PC-9 (cell line): ENCODE measurements at places on chromosomes 13 and 19. TPM values are rescaled to one million over a fixed set of nuclear protein-coding genes. Genes with fewer than 3 reads are reported as not detected.
A peak's percentile ranks its signal among the peaks of the same experiment; 100 is the strongest.

- DNase-seq, result no peak
These were observed 21.7 kb downstream of the ZNF536 start for GRCh38 chr19:30393729-30394480.

DNA sequence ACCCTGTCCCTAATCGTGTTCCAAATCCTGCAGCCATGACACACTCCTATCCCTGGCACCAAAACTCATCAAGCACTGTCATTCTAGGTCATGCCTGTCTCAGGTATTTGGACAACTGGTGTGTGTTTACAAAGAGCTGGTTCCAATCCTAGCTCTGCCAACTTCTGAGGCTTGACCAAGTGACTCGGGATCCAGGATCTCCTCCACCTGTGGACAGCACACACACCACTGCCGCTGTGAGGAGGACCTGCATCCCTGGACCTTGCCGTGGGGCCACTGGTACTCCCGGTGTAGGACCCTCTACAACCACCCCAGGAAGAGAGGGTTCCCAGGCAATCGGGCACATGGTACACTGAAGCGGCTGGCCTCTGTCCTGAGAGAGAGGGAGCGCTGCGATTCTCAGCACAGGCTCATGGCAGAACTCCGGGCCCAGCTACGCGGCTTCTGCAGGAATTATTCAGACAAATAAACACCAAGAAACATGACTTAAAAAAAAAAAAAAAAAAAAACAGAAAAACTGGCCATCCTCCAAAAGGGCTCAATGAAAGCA is 20.4 kb downstream of the MLLT1 start:
- DNase-seq, result no peak

DNA sequence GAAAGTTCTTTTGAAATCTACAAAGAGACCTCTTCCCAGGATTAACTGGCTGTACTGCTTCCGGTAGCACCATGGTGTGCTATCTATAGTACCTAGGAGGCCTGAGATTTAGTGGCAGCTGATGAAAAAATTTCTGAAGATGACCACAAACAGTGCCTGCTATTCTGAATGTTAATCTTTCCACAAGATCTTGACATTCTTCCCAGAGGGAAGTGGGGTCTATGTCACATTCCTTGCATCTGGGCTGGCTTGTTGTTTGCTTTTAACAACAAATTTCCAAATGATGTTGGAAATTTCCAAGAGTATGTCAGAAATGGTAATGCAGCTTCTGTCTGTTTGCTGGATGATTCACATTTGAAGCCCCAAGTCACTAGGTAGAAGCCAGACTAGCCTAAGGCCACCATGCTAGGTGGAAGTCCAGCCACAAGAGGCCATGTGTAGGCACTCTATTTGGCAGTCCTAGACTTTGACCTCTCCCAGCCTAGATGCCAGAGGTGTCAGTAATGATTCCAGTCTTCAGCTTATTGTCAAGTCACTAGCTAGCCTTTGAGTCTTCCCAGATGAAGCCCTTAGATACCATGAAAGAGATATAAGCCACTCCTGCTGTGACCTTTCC is 22.1 kb downstream of the SPART start:
- DNase-seq, result no peak

DNA sequence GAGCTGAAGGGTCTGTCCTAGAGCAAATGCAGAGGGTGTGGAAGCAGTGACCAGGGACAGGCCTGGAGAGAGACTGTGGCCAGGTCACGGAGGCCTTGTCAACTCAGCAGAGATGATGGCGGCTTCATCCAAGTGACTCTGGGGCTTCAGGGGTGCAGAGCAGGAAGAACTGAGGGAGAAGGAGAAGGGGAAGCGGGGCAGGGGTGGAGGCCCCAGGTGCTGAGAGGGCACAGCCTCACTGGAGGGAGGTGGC is 299.1 kb downstream of the ZNF536 start:
- no peak for DNase-seq

GRCh38 chr13:110590577-110590976 is 24.8 kb upstream of the NAXD start:
- peak; percentile 93 for DNase-seq

- DNase-seq, result no peak
These were observed 802.5 kb downstream of the EFNB2 start for GRCh38 chr13:105732806-105733529.

The TPTE2 gene
- total RNA-seq, result not detected in 2 replicates

DNA sequence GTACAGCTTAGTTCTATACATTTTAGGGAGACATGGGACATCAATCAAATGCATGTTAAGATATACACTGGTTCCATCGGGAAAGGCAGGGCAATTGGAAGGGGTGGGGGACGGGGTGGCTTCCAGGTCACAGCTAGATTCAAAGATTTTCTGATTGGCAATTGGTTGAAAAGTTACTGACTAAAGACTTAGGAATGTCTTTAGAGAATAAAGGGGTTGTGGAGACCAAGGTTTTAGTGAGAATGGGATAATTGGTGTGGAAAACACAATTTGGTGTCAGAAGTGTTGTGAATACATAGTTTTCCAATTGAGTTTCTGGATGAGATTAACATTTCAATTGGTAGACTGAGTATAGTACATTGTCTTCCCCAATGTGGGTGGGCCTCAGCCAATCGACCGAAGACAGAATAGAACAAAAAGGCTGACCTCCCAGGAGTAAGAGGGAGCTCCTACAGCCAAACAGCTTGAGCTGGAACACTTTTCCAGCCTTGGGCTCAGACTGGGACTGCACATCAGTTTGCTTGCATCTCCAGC is 988 bp upstream of the CCDC169 start:
- DNase-seq, result no peak

DNA sequence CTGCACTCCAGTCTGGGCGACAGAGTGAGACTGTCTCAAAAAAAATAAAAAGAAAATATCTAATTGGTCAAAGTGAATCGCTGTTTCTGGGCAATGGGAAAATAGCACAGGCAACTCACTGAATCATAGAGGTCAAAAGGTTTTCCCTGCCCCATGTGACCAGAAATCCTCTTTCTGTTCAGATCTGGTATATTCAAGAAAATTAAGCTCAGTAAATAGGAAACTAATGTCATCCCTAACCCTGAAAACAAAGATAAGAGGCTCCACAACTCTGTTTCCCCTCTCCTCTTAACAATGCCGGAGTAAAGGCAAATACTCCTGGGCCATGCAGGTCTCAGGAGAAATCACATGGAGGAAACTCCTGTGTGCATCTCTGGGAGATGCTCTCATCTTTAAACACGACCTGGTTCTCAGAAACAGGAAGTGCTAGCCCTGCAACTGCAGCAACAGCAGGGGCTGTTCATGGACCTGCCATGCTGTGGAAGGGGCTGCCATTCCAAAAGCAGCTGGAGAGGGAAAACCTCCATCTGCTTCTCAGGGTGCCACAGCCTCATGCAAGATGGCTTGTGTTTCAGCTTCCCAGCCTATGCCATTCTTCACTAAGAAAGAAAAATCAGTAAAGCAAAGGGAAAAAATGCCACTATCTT is 47.5 kb upstream of the SLC7A9 start:
- DNase-seq, result no peak

The PRRG2 gene
- total RNA-seq, result 16.2 TPM in 2 replicates

DNA sequence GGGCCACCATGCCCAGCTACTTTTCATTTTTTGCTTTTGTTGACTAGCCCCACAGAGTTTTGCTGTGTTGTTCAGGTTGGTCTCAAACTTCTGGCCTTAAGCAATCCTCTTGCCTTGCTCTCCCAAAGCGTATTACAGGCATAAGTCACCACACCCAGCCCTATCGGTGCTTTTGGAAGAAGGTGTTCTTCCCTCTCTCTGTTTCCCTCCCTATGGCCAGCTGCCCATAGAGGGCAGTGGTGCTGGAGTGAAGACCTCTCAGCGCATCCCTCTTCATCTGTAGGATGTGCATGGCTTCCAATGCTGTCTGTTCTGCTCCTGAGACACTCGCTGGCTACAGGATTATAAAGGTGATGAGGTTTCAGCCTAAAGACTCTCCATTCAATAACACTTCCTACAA is 1.3 kb upstream of the CD22 start:
- DNase-seq, result no peak

DNA sequence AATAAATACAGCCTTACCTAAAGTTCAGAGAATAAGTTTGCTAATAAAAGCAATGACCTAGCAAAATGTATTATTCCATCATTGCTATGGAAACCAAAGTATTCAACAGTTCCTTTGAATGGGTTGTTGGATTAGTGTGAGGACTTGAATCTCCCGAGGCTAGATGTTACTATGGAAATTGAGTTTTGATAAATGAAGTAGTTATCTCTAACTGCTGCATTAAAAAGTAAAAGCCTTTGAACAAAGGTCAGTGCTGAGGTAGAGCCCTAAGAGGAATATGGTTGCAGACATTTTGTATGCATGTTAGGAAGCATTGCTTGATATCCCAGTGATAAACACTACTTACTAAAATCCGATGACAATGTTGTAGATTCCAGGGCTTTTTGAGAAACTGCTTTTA is 6.2 kb downstream of the KLF5 start:
- peak; percentile 62 for DNase-seq

GRCh38 chr19:43504426-43505185 is at the start of gene PHLDB3:
TSS of gene PHLDB3 (minus strand) at chr19:43504746. CDS start at chr19:43504118, 628 bp downstream.
- DNase-seq, result peak; percentile 50

DNA sequence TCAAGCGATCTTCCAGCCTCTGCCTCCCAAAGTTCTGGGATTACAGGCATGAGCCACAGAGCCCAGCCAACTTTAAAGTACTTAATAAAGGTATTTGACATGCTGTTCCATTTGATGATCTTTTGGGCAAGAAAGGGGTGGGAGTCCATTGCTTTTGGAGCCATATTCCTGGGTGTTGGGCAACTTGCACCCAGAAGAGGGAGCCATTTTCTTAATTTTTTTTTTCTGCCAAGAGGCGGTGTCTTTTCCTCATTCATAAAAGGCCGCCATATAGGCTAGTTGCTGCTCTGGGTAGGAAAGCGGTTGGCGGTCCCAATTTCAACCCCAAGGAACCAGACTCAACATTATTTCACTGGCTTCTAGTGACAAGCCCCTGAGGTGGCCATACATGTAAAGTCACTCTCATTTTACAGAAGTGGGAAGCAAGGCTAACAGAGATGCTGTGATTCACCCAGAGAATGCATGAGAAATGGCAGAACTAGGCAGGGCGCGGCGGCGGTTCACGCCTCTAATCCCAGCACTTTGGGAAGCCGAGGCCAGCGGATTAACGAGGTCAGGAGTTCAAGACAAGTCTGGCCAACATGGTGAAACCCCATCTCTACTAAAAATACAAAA is 139.6 kb downstream of the CACNA1A start:
- DNase-seq, result peak; percentile 16

DNA sequence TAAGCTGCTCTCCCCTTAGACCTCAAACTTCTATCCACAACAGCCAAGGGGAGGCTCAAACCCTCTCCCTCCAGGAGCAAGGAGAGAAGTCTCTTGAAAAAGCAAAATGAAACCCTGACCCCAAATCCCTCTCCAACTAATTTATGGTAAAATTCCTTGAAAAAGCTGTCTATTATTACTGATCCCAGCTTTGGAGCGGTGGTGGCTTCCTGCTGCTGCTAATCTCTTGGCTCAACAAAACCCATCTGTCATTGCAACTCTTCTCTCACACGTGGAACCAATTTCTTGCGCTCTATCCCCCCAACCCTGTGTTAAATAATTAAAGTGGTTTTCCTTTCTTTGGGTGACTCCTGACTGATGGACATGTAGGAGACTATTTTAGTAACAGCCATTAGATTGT is 64.1 kb upstream of the OXGR1 start:
- DNase-seq, result no peak

GRCh38 chr13:109151696-109152095 is 522.3 kb downstream of the MYO16 start:
- no peak for DNase-seq

GRCh38 chr13:37127691-37128241 is 22.3 kb upstream of the CSNK1A1L start:
- no peak for DNase-seq

The NLRP7 gene
- 0.25 and 0.50 TPM in 2 replicates for total RNA-seq

- no peak for DNase-seq
These were observed 2.3 kb downstream of the ERF start for GRCh38 chr19:42252365-42253244.

The CGB3 gene
- not detected in 2 replicates for total RNA-seq

DNA sequence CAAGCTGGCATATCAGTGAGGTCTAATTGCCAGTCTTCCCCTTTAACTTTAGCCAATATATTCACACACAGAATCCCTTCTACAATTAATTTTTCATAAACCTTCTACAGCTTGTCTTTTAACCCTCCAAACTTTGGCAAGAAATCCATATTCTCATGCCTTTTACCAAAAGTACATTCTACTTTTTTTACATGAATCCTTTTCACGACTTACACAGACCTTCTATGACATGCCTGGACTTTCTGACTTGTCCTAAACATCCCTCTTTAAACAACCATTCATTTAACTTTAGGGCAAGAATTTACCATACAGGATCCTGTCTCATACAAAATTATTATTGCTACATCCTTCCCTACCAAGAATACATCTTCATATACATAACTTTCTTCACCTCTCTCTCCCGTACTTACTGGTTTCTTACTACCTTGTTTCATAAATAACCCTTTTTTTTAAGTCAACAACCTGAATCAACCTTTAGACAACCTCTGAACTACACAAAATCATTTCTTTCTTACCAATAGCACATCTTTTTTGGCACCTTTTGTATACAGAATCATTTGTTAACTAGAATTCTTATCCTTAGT is 23.5 kb downstream of the ZNF544 start:
- DNase-seq, result no peak

DNA sequence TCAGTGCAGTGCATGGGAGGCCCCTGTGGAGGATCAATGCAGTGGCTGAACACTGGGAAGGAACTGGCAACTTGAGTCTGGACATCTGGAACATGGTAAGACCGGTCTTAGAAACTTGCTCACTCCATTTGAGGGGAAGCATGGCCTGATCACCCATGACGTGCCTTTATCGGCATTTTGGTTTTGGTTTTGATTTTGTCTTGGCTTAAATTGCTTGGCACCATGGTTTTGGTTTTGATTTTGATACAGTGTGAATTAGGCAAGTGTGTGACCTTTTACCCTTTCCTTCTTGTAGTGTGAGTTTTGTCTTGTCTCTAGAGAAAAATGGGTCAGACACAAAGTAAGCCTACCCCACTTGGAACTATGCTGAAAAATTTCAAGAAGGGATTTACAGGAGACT is 77.3 kb downstream of the ZNF486 start:
- DNase-seq, result no peak

GRCh38 chr13:54029720-54030119 is 1001.1 kb downstream of the OLFM4 start:
- DNase-seq, result no peak

The SLC7A10 gene
- not detected in 2 replicates for total RNA-seq

DNA sequence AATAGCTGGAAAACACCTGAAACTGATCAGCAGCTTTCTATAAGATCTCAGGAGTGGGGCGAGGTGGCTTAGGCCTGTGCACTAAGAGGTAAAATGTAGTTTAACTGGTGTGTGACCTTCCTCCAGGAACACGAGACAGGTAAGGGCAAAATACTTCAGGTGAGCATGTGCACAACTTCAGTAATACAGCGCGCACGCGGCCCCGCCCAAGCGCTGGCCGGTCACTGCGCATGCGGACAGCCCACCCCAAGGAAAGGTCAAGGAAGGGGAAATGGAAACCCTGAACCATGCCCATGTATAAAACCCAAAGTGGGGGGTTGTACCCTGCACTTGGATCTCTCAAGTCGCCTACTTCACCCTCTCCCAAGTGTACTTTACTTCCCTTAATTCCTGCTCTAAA is 49.4 kb upstream of the ARHGEF7 start:
- DNase-seq, result no peak
